NCI-H1048 (cell line): ENCODE measurements at places on chromosomes 16 and 17.

GRCh38 chr17:81252987-81253329 lies 13.8 kb downstream of the NDUFAF8 start:
- DNase-seq = no peak

GRCh38 chr17:50330151-50330775 lies 15.7 kb upstream of the XYLT2 start:
- DNase-seq = no peak

GRCh38 chr17:47735536-47736011 lies 2.5 kb downstream of the TBX21 start:
- no peak for DNase-seq

GRCh38 chr16:86044881-86045590 lies 146.1 kb downstream of the IRF8 start:
- DNase-seq = no peak

GRCh38 chr17:51374209-51374608 lies 113.9 kb downstream of the UTP18 start:
- DNase-seq = no peak

DNA sequence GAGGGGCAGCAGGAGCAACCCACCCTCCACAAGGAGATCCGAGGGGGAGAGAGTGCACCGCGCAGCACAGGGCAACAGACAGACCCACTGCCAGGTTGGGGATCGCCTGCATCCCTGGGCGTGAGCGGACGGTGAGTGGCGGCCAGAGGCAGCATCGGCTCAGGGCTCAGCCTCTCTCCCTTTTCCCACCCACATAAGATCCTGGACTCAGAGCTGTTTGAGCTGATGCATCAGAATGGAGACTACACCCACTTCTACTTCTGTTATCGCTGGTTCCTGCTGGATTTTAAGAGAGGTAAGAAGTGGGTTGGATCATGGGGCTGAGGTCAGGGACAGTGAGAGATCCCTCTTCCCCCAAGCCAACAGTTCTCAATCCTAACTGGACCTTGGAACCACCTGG lies 23.2 kb downstream of the MNT start:
- no peak for DNase-seq

DNA sequence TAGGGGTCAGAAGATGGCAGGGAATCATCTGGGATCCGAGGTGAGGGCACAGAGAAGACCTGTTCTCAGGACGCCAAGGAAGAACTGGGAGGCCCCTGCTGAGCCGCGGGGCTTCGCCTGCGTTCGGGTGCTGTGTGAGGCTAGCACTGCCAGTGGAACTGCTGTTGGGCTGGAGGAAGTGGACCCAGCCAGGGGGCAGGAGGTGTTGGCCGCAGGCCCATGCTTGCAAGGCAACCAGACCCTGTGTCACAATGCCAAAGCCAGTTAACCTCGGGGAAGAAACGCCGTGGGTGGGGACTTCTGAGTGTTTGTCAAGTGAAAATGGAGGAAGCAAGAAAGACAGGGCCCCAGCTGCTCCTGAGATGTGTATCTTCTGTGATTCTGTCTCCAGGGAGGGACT lies 185.5 kb downstream of the LGALS9B start:
- DNase-seq = no peak

- no peak for DNase-seq
These were observed at the start of gene SDR42E1 for GRCh38 chr16:82011199-82011641. TSS of gene SDR42E1 (minus strand) at chr16:82011470. CDS start at chr16:82000858, 10,612 bp downstream.

DNA sequence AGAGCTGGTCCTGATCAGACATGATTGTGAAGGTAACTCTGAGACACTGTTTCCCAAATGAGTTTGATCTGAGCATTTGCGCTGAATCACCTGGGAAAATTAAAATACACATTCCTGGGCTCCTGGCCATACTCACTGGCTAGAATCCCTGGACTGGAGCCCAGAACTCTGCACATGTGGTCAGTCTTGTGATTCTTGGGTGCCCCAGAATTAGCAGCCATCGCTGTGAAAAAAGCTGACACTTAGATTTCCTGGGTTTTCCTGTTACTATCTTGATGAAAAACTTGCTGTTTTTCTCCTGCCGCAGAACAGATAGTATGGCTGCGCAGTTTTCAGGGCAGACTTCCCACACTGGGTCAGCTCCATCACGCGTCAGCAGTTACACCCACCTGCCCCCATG lies 24.6 kb downstream of the NECAB2 start:
- no peak for DNase-seq

GRCh38 chr16:73051226-73051625 lies 3.3 kb upstream of the ZFHX3 start:
- no peak for DNase-seq

GRCh38 chr17:47905221-47905733 lies 9.2 kb downstream of the SP2 start:
- no peak for DNase-seq

DNA sequence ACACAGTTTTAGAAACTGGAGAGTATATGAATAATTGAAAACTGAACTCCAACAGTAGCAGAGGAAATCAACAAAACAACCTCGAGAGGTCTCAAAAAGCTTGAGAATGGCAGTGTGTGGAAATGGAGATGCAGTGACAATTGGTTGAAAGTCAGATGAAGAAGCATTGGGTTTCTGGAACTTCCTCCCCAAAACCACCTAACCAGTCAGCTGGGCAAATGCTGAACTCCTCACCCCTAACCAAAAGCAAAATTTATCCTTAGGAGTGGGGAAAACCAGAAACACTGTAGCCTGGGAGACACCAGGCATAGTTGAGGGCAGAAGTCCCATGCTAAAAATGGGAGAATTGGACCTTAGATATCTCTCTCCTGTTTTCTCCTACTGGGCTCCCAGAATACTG lies 109.9 kb downstream of the TANC2 start:
- DNase-seq = no peak

DNA sequence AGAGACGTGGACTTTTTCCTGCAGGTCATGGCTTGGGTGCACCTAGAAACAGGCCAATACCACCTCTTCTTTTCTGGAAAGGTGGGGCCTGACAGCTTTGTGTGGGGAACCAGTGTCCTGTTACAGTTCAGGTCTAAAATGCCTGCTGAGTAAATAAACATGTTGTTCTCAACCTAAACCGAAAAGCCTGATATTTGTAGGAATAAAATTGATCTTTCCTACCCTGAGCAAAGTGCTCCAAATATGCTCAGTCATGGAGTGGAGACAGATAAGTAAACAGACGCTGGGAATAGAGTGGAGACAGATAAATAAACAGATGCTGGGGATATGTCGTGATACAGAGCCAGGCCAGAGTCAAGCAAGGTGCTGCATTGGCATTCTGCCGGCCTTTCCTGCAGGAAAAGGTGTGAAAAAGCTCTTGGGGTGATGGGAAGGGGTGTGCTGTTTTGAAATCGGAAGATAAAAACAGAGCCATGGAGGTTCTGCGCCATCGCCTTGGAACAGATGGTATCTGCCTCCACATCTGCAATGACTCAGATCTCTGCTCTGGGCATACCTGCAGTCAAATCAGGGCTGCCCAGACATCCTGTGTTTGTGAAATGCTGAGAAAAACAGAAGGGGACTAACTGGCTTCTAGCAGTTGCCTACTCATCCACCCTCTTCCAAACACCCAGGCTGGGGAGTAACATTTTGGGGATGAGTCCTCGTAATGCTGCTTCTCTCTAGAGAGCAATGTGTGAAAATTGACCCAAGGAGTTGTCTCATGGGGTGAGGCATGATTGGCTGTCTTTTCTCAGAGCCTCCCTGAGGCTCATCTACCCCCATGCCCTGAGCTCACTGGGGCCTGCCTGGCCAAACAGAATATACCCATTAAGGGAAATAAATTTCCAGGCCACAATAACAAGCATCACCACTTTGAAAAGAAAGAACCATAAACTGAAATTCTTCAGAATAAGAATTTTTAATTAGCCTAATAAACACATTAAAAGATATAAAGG lies 16.8 kb upstream of the TRPV2 start:
- no peak for DNase-seq

- DNase-seq = no peak
These were observed 35.4 kb upstream of the ARL6IP1 start for GRCh38 chr16:18836702-18837101.

GRCh38 chr17:69434164-69434579 lies 19.7 kb downstream of the MAP2K6 start:
- no peak for DNase-seq

DNA sequence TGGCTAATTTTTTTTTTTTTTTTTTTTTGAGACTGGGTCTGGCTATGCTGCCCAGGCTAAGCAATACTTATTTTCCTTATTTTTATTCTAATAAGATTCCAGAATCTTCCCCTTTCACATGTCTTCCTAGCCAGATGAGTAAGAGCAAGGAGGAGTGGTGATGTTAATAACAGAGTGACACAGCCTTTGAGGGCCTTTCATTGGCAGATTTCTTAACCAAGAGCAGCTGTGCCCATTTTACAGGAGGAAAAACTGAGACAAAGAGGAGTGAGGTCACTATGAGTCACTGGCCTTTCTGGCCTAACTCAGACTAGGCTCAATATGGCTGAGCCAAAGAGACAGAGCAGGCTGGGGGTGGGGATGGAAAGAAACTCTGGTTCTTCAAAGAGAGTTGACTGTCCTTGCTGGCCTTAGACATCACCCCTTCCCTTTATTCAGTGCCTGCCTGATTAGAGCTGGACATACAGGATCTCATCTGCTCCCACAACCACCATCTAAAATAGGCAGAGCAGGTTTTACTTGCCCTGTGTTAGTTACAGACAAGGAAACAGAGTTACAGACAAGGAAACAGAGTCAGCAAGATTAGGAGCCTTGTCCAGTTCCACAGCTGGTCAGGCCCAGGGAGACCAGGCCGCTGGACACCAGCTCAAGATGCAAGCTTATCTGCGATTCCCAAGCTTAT lies 50.0 kb upstream of the TOB1 start:
- DNase-seq = no peak

DNA sequence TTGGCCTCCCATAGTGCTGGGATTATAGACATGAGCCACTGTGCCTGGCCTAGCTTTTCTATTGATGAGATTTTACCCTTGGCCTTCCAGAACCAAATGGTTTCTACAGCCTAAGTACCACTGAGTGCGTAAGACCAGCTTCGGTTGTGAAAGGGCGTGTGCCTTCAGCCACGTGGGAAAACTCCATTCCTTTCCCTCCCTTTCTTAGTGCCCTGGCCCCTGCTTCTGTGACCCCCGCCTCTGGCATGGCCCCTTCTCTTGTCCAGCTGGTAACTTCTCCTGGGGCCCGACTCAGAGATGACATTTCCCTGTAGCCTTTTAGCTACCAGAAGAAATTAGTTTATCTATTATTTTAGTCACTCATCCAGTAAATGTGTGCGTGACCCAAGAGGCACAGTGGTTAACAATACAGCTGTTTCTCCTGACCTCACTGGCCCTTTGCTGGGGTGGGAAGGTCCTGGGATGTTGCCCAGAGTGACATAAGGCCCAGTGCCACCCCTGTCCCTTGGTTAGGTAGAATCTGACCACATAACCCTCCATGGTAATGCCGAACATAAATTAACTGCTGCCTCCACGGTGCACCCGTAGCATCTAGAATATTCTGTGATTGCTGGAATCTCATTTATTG lies 97.3 kb downstream of the PLCG2 start:
- DNase-seq = no peak

- DNase-seq = no peak
These were observed 70.6 kb upstream of the HS3ST2 start for GRCh38 chr16:22743401-22743800.

- no peak for DNase-seq
These were observed 32.9 kb downstream of the SRCIN1 start for GRCh38 chr17:38572669-38573365.

- no peak for DNase-seq
These were observed 1.7 kb downstream of the VWA3A start for GRCh38 chr16:22093996-22094395.

GRCh38 chr16:87053016-87053982 lies 263.9 kb downstream of the C16orf95 start:
- DNase-seq = no peak

GRCh38 chr16:64321066-64321465 lies 800.8 kb downstream of the CDH11 start:
- DNase-seq = no peak

DNA sequence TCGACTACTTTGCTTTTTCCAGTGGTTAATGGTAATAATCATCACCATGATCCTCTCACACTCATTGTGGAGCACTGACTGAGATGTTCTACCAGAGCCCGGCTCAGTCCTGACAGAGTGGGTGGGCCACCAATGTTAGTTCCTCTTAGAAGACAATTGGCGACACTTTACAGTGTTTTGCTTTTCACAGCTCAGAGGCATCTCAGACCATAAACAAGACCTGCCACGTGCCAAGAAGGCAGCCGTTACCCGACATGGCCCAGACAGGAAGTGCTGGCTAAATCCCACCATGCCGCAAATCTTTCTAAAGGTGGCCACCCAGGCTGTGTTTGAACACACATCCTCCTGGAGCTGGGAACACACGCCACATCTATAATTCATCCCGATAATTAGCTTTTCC lies 103.7 kb downstream of the XYLT1 start:
- DNase-seq = no peak

GRCh38 chr17:45577571-45578279 lies 87.2 kb upstream of the PLEKHM1 start:
- DNase-seq = no peak

DNA sequence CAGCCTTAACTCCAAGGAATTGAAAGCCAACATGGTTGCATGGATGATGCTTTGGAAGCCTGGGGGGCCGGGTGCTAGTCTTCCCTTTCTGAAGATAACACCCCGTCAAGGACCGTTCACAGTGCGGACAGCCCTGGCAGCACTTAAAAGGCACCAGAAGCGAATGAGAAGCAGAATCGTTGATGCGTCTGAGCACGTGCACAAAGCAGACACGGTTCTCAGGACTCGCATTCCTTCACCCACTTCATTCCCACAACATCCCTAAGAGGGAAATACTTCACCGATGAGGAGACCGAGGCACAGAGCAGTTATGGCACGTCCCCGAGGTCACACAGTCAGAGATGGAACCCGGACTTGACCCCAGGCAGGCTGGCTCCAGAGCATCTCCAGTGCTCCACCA lies 14.2 kb downstream of the TRPV1 start:
- no peak for DNase-seq

GRCh38 chr17:79831265-79832217 lies 7.7 kb downstream of the CBX4 start:
- DNase-seq = no peak

- no peak for DNase-seq
These were observed 216.1 kb downstream of the ABCC12 start for GRCh38 chr16:47939680-47940079.

DNA sequence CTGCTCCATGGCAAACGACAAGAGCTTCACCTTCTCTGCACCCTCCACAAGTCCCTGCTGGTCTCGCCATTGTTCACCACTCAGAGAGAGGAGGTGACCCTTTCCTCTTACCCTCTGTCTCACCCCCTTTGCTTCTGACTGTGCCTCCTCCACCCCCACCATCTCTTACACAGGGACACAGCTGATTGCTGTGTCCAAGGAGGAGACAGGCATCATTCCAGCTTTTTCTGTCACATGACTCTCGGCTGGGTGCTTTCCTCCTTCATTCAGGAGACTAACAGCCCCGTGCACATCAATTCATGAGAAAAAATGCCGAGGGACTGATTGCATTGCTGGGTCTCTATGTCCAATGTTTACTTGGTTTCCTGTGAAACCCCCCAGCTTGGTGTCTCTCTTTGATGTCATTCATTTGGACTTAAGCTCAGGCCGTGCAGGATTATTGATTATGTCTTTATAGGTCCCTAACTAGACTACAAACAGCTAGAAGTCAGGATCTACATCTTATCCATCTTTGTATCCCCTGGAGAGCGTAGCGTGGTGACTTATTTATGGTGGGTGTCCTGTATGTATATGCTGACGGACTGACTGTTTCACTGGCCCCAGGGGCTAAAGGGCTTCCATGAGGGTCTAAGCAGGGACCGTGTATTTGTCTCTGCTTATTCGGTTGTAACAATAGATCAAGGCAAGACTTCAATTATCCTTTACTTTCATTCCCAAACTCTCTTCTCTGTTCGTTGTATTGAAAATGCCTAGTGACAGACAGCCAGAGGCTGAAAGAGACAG lies 82.2 kb upstream of the CDH13 start:
- DNase-seq = no peak
